ENCODE measurements at places on chromosomes 13 and 19. TPM values are rescaled to one million over a fixed set of nuclear protein-coding genes. Genes with fewer than 3 reads are reported as not detected.

SLC7A1 gene
- total RNA-seq, result 54.4 TPM

KCNC3 gene
- total RNA-seq, result 2.3 TPM

RNF225 gene
- 0.13 TPM for total RNA-seq

COL4A1 gene
- total RNA-seq, result 1,642 TPM

FXYD7 gene
- total RNA-seq, result 0.25 TPM

ACP5 gene
- total RNA-seq, result 17.5 TPM

HIF3A gene
- total RNA-seq, result 44.5 TPM

All from mesangial cell (primary cell).